ENCODE measurements at places on chromosomes 1 and 21.

DNA sequence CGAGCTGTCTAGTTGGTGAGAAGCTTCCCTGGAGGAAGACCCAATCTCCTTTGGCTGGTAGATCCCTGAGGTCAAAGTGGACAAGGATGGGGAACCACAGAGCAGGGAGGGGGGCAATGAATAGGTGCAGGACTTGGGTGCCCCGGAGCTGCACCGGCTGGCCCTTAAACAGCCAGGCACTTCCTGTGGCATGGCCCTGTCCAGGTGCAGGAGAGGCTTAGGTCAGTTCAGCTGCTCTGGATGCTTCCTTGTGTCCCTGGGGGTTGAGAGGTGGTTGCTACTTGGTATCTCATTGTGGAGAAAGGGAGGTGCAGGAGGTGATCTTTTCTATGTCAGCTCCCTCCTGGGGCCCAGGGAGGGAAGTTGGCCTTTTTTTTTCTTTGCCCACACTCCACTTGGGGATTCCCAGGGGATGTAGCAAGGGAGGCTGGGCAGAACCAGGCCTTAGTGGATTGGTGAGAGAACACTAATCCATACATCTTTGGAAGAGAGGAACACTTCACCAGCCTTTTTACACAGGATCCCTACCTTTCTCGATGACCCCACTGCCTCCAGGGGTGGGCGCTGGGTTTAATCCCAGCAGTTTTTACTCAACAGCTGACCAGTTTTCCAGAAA is 1.2 kb upstream of the ST3GAL3 start:
- DNase-seq, result peak; percentile 58

DNA sequence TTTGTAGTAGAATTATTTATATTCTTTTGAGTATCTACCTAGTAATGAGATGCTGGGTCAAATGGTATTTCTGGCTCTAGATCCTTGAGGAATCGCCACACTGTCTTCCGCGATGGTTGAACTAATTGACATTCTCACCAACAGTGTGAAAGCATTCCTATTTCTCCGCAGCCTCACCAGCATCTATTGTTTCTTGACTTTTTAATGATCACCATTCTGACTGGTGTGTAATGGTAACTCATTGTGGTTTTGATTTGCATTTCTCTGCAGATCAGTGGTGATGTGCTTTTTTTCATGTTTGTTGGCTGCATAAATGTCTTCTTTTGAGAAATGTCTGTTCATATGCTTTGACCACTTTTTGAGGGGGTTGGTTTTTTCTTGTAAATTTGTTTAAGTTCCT is 15.3 kb upstream of the IL23R start:
- no peak for DNase-seq

GRCh38 chr1:243723458-243724043 is 126.5 kb downstream of the AKT3 start:
- DNase-seq, result peak; percentile 16

GRCh38 chr1:109995536-109995935 is 11.0 kb downstream of the AHCYL1 start:
- DNase-seq, result no peak

- DNase-seq, result no peak
Observed at GRCh38 chr1:41427122-41427913, 57.2 kb downstream of the EDN2 start.
